Stimulated activated CD8-positive, alpha-beta memory T cell treated with anti-CD3 and anti-CD28 coated beads, Interleukin-15, amount 100 ng/mL, for 24 hours (primary cell): ENCODE measurements at places on chromosomes 16 and 17.

- no peak for DNase-seq
Observed at GRCh38 chr17:5164436-5164835, 27.2 kb downstream of the ZNF594 start.

DNA sequence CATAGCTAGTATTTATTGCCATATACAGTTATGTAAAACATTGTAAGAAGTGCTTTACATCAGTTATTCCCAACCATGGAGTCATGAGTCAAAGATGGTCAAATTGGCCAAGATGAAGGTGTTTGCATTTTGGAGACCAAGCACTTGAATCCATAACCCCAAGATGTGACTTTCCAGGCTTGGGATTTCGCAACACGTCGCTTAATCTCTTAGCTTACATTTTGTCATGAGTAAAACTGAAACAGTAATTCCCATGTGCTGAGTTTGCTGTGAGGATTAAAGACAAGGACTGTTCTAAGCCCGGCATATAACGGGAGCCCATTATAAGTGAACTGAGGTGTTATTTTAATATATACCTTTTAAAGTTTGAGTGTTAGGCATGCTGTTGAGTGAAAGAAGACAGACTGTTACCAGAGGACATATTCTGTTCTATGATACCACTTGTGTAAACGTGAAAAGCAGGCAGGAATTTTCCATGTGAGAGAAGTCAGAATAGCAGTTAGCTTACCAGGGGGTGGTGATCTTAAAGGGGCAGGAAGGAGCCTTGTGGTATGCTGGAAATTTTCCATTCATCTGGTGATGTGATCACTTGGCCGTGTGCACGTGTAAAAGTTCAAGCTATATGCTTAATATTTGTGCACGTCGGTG, 484.9 kb downstream of the WWOX start:
- no peak for DNase-seq

GRCh38 chr16:53599548-53599947, 96.5 kb upstream of the AKTIP start:
- DNase-seq, result no peak

DNA sequence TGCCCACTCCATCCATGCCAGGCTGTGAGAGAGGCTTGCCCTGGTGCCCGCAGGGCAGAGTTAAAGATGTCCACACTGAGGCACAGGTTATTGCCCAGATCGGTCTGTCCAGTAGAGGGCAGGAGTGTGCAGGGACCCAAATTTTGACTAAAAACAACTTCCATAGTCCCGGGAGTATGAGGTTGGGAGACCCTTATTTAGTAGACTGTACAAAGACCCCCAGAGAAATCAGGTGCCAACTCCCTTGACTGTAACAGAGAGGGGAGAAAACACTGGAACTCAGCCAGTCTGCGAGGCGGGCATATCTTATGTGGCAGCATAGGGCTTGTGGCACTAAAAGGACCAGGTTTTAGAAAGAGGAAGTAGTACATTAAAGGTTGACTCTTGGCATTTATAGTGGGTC, 43.4 kb downstream of the HNF1B start:
- peak; percentile 6 for DNase-seq

DNA sequence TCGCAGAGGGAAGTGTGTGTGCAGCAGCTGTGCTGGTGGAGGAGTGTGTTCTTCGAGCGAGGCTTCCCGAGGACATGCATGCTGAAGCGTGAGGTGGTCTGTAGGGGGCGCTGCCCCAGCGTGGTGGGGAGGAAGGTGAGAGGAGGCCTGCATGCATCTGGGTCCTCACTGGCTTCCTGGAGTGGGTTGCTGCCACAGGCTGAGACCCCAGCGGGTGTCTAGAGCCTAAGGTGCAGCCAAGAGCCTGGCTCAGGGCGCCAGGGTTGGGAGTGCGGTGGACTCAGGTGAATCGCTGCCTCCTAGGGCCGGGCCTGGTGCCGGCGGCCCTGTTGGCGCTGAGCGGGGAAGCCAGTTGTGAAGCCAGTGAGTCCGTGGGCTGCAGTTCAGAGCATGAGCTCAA, 7.5 kb upstream of the HSD3B7 start:
- DNase-seq, result no peak

DNA sequence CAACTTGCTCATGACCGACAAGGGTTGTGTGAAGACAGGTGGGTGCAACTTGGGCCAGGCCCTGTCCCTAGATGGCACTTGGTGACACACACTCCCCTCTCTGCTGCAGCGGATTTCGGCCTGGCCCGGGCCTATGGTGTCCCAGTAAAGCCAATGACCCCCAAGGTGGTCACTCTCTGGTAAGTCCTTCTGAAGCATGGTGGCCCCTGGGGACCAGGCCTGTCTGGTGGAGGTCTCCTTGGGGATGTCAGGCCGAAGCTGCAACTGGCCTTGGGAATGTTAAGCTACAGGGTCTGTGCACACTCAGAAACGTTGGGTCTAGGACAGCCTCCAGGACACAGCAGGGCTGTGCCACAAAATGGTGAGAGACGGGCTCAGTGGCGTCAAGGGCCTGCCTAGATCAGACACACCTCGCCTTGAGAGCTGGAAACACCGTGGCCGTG, 6.8 kb downstream of the CDK10 start:
- DNase-seq, result no peak

- DNase-seq, result no peak
Observed at GRCh38 chr16:77064037-77064436, 127.0 kb upstream of the MON1B start.

DNA sequence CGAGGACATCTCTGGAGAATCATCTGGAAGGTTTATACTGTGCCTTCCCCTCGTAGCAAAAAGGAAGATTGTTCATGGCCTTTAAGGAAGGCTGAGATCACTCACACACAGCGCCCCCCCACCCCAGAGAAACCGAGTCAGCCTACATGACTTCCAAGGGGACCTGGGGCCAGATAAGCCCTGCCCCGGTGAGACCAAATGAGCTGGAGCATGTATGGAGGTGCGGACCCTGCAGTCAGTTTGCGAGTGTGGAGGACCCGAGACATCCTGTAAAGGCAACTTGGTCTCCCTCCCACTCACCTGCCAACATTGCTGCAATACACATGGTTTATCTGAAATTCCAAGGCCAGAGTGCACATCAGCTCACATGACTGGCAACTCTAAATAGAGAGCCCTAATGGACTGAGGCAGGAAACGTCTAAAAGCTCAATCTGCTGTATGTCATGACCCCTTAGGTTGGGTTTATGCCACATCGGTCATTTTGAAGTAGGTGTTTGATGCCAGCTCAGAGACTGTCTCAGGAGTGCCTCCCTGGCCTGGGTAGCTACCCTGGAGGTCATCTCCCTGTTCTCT, 233.6 kb downstream of the CPPED1 start:
- DNase-seq, result no peak

GRCh38 chr17:385178-385835, 32.7 kb upstream of the RPH3AL start:
- no peak for DNase-seq

DNA sequence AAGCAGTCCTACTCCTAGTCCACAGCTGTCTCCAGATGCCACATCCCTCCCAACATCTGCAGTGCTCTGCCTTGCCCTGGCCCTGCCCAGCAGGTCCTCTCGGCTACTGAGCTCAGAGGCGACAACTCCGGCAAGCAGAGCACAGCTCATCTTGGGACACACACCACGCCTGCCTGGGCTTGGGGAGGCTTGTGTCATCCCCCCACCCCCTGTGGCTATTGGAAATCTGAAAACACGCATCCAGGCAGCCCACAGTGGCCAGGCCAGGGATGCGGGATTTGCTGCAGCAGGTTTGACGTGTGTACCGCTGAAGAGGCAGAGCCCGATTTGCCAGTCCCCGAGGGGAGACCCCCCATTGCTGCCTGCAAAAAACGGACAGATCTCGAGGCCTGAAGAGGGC, 25.4 kb downstream of the MXRA7 start:
- DNase-seq, result no peak

GRCh38 chr17:33118391-33119075, 126.9 kb downstream of the SPACA3 start:
- no peak for DNase-seq

- no peak for DNase-seq
Observed at GRCh38 chr16:72221630-72222024, 49.7 kb upstream of the PMFBP1 start.

- no peak for DNase-seq
Observed at GRCh38 chr17:18967916-18968315, 16.0 kb downstream of the SLC5A10 start.

- DNase-seq, result peak; percentile 55
Observed at GRCh38 chr17:27654654-27655524, 23.9 kb downstream of the LGALS9 start.

- no peak for DNase-seq
Observed at GRCh38 chr17:30230596-30231125, 4.8 kb downstream of the SLC6A4 start.

GRCh38 chr16:88817785-88818574, 6.3 kb upstream of the APRT start:
- no peak for DNase-seq

DNA sequence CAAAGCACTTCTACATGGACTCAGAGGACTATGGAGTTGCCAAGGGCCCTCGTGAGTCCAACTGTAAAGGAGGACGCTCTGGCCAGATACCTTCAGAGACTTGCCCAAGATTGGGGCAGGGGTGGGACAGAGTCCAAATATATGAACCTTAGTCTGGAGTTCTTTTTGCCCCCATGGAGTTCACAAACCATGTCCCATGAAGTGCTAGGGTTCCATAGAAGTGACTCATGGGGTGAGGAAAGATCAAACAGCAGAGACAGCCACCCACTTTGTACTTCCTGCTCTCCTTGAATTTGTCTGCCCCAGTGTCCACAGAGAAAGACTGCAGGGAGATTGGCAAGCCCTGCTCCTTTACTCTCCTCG, 29.0 kb downstream of the SRL start:
- no peak for DNase-seq

DNA sequence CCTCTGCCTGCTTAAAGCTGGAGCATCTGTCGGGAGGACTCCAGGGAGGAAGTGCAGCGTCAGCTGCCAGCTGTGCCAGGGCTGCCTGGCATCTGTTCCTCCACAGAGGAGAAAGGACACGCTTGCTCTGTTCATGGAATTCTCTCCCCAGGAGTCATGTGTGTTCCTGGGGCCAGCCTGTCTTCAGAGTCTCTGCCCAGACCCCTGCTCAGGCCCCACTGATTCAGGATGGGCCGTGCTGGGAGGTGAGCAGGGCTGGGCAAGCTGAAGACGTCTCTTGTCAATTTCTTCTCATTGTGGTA, 24.2 kb downstream of the CRISPLD2 start:
- DNase-seq, result no peak

- DNase-seq, result no peak
Observed at GRCh38 chr17:78159575-78160158, 8.7 kb upstream of the SYNGR2 start.

DNA sequence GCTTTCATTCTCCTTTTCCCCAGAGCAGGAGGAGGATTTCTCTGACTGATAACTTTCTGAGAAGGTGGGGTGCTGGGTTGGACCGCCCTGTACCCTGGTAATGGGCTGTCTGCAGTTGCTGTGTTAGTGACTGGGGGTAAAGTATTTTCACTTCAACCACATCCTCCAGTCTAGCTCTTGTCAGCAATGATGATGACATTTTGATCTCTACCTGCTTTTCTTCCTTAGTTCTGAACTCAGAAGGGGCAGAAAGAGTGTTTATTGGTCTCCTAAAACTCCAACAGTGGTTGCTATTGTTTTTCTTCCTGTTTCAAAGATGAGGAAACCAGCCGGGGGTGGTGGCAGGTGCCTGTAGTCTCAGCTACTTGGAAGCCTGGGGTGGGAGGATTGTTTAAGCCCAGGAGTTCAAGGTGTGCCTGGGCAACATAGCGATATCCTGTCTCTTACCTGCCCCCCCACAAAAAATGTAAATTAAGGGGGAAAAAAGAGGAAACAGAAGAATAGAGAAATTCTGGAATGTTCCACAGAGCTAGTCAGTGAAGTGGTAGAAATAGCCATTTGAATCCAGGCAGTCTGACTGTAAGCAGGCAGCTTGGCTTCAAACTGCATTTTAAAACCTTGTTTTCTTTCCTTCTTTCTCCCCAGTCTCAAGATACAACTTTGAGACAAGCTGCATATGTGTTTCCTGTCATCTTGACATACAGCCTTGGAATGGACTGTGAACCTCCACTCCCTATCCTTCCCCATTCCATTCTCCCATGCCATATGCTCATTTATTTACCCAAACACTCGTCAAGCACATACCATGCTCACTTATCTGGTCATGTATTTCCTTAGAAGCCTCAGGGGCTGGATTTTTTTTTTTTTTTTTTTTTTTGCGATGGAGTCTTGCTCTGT, 3.3 kb upstream of the N4BP1 start:
- DNase-seq, result no peak

DNA sequence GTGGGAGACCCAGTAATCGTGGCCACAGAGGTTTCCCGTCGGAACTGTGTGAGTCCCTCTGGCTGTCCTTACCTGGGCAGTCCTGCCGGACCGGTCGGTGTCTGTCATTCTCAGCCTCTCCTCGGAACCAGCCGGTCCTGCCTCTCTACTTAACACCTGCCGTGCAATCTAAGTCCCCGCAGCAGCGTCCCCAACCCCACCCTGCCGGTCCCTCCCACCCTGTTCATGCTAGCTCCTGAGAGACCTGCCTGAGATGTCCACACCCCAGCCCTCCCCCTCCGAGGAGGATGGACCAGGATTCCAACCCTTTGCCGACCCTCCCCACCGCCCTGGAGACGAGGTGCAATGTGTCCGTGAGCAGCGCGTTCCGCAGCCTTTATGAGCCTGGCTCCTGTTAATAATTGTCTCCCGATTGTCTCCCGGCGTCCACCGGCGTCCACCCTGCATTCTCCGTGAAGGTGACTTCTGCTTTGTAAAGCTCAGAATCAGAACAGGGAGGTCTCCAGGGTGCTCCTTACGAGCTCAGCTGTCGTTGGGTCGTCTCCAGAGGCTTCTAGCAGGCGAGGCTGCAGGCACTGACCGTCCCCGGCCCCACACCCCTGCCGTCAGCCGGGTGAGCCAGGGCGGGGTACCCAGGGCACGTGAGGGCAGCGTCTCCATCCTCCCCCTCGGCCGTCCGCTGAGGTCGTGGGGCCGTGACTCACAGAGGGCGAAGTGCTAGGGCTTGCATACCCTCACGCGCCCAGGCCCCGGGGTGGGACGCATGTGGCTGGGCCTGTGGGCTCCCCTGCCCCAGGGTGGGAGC, 10.1 kb downstream of the METRNL start:
- DNase-seq, result no peak

DNA sequence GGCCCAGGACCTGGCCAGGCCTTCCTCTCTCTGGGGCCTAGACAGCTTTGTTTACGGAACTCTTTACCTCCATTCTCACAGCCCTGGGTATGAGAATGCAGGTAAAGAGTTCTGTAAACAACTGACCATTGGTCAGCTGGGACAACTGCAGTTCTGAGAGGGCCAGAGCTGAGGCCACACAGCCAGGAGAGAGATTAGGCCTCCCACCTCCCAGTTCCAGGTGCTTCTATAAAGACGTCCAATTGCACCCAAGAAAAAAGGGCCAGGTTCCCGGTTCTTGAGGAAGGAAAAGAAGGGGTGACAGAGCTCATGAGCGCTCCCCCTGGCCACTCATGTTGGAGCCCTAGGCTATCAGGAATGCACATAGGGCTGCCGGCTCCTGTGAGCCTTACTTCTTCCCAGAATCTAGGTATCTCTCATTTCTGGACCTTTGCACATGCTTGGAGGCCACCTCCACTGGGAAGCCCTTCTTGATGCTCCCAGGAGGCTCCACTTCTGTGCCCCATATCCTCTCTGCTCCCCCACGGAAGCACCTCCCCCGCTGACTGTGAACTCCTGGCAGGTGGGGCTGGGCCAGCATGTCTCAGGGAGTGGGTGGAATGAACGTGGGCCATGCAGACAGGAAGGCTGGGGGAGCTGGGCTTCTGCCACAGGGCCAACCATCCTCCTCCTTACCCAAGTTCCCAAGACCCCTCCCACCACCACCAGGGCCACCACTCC, 13.1 kb downstream of the CNGB1 start:
- DNase-seq, result no peak
